ENCODE measurements at places on chromosomes 3 and 15.

DNA sequence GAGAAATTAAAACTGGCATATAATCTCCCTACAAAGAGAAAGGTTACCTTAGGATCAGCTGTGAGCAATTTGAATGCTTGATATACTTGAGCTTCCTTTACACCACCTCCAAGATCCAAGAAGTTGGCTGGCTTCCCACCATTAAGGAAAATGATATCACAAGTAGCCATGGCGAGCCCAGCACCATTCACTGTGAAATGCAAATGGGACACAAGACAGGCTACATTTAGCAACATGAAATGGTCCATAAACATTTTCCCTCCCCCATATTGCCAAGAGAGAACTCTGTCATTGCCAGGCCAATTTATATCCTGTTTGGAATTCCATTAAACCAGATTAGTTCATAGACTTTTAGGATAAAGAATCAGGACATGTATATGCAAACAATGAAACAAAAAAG, 158.7 kb downstream of the SUCLG2 start:
- DNase-seq = no peak

DNA sequence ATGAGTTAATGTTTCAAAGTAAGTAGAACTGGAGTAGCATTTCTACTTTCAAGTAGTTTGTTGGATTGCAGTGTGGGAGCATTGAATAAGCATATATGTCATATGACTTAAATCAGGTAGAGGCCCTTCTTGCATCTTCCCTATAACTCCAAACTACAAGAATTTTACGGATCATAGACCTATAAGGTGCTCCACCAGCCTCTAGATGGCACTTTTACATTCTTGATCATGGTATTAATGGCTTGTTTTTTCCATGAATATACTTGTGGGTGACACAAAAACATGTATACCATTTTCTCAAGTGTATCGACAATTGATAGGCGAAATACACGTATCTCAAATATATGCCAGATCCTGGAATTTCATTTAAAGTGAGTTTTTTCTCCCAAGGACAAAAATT, 311.1 kb downstream of the ZPLD1 start:
- DNase-seq = no peak

- DNase-seq = no peak
Observed at GRCh38 chr3:24905266-24905665, 410.6 kb upstream of the THRB start.

DNA sequence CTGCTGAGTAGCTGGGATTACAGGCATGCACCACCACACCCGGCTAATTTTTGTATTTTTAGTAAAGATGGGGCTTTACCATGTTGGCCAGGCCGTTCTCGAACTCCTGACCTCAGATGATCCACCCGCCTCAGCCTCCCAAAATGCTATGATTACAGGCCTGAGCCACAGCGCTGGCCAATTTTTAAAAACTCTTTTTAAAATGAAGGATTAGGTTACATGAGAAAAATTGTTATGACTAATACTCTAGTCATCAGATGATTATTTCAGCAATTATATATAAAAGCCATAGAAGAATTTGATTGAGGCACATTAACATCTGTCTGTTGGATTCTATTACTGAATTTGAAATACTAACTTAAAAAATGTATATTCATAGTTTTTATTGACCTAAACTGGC, 134.1 kb upstream of the MNS1 start:
- no peak for DNase-seq

- no peak for DNase-seq
Observed at GRCh38 chr15:35533130-35534110, 12.5 kb downstream of the DPH6 start.

DNA sequence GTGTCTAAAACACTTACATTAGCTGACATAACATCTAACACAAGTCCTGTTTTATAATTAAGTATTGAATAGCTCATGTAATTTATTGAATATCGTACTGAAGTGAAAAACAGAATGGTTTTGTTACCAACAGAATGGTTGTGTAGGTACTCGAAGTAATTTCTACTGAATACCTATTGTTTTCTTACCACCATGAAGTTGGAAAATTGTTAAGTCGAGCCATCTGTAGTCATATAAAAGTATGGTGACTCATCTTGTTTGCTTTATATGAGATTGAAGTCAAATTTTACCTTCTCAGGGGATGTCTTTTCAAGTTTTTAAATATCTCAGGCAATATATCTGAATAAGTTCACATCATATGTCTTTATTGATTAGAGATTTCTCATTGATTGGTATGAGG, 37.6 kb downstream of the PIAS1 start:
- DNase-seq = no peak

- DNase-seq = peak; percentile 99
Observed at GRCh38 chr3:118011910-118012309, 1022.7 kb downstream of the IGSF11 start.

DNA sequence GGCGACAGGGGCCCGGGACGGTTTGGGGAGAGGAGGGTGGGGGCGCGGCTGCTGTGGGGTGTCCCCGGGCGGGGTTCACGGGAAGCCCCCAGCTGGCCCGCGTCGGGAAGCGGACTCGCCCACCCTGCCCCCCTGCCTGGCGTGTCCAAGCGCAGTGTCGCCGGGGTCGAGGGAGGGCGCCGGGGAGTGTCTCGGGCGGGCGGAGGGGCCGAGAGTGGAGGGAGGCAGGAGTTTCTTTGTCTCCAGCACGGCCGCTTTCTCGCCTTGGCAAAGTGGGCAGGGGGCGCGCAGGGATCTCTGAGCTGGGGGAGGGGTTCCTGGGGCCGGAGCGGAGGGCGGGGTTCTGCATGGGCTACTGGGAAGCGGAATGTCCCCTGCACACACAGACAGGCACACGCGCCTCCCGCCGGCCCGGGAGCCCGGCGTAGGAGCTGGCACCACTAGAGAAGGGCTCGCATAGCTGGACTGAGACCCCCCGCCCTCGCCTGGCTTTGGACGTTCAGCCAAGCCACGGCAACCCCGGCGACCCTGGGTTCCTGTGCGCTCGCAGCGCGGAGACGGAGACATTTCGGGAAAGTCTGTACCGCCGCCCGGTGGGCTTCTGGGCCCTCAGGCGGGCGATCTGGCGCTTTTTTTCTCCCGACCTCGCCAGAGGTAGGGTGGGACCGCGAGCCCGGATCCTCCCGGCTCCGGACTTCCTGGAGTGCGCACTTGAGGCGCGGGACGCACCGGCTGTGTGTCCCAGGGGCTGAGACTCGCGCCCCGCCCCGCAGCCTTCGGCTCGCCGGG, 822 bp downstream of the ST8SIA2 start:
- peak; percentile 22 for DNase-seq

DNA sequence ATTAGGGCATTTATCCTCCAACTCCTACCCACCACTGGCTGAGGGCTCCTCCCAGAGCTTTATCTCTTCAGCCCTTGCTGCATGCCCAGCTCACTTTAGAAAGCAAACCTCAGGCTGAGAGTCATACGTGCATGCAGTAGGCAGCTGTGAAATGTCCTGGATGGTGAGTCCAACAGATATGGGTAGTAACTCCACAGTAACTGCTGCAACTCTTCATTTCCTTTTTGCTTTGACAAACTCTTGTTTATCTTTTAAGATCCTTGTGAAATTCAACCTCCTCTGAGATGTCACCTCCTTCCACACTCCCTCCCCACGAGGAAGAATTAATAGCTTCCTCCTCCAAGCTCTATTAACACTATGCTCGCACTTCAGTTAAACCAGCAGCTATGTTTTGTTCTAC, 35.9 kb upstream of the CTNNB1 start:
- no peak for DNase-seq

DNA sequence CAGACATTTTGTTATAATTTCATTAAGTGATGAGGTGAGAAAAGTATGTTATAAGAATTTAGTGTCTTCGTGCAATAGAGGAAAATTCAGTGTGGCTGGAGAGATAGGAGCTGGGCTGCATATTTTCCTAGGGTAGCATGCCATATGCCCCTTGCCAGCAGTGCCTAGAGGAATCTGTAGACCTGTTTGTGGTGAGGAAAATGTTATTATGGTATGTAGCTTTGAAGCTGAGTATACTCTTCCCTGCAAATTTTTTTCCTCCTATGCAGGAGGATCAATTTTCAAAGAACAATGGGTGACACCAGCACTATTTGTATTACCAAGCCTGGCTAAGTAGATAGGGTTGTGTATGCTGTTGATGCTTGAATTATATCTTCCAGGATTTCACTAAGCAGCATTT, 200.6 kb downstream of the EDEM1 start:
- DNase-seq = no peak

- DNase-seq = no peak
Observed at GRCh38 chr3:64072126-64072525, 48.8 kb upstream of the PSMD6 start.

GRCh38 chr3:49387721-49388120, 24.1 kb downstream of the RHOA start:
- no peak for DNase-seq

All from DMS79 treated with DMSO at 0.1 percent for 48 hours (cell line).